ENCODE measurements at places on chromosomes 5 and 9. TPM values are rescaled to one million over a fixed set of nuclear protein-coding genes. Genes with fewer than 3 reads are reported as not detected.

DNA sequence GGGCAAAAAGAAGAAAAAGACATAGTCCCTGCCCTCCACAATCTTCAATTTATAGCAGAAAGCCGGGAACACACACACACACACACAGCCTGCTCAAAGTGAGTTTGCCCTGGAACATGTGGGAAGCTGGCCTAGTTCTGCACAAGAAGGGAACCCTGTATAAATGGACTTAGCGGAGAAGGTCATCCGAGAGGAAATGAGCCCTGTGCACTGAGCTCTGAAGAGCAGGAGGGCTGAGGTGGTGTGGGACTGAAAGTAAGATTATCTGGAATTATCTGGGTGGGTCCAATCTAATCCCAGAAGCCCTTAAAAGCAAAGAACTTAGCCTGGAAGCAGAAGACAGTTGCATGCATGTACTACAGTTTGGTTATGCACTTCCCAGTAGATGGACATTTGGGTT lies 90.0 kb upstream of the CTSV start:
- no peaks in the 10 kb centered on the region for H3K4me1 ChIP-seq
- DNase-seq = no peak
- H3K36me3 ChIP-seq = no peaks in the 10 kb centered on the region
- H3K27ac ChIP-seq = no peak overlapping the region

- no peaks in the 10 kb centered on the region for H3K27me3 ChIP-seq
- peaks cover 5% of the 10 kb centered on the region for H3K4me1 ChIP-seq
- H3K27ac ChIP-seq = no peak overlapping the region
- H3K4me3 ChIP-seq = no peak overlapping the region
- no peaks in the 10 kb centered on the region for H3K36me3 ChIP-seq
Observed at GRCh38 chr5:37715361-37715760, 124.5 kb downstream of the GDNF start.

DNA sequence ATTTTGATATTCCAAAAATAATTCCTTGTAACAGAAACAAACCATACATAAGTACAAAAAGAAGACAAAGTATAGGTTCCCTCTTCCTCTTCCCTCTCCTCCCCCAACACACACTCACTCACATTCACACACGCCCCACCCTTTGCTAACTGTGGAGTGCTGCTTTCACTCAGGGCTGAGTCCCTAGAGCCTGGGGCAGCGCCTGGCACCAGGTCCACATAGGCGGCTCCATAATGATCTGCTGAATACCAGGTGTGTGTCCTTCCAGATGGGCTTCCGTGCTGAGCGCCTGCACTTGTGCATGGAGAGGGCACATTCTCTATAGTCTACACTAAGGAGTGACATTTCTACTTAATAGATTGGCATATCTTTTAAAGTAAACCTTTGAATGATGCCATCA lies 3.7 kb downstream of the SEMA4D start:
- no peak overlapping the region for H3K27ac ChIP-seq
- no peak overlapping the region for H3K4me3 ChIP-seq
- DNase-seq = no peak
- H3K27me3 ChIP-seq = peaks cover 2% of the 10 kb centered on the region

DNA sequence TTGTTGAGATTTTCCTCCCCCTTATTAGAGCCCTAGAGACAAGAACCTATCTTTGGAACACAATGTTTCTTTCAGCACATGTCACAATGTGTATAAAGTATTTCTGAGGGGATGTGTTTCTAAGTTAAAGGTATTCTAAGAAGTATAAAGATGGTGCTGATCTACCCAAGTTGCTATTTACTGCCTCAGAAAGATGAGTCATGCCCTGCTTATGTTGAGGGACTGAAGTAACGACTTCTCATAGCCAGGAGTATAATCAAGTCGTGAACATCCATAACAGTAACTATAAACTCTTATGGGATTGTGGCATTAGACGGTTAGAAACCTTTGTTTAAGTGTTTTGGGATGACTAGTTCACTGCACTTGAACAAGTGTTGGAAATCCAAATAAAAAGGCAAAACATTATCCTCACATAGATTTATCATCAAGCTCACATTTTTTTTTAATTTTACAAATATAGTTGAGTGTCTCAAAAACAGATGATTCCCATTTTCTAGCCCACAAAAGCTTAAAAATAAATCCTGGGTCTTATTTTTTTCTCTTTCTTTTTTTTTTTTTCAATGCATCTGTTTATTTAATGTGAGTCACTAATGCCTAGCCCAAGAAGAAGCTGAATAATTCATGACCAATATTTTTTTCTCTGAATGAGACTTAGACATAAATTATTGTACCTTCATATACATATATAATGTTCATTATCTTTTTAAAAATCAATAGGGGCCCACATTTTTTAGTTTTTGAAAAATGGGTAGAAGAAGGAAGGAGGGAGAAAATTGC lies 12.2 kb upstream of the TMEM252 start:
- H3K36me3 ChIP-seq = no peaks in the 10 kb centered on the region
- peak; percentile 93 for DNase-seq
- no peaks in the 10 kb centered on the region for H3K4me1 ChIP-seq
- H3K27ac ChIP-seq = no peak overlapping the region

The INSL4 gene
- polyA plus RNA-seq = 0.03 TPM

The IL11RA gene
- polyA plus RNA-seq = 15.9 TPM

Measured in IMR-90 (cell line).